NCI-H1105 (cell line): ENCODE measurements at places on chromosomes 13 and 19.

- no peak for DNase-seq
Measured at GRCh38 chr13:41645331-41645730, 188.0 kb downstream of the RGCC start.

- DNase-seq: no peak
Measured at GRCh38 chr13:42757678-42758420, 23.5 kb upstream of the FAM216B start.

DNA sequence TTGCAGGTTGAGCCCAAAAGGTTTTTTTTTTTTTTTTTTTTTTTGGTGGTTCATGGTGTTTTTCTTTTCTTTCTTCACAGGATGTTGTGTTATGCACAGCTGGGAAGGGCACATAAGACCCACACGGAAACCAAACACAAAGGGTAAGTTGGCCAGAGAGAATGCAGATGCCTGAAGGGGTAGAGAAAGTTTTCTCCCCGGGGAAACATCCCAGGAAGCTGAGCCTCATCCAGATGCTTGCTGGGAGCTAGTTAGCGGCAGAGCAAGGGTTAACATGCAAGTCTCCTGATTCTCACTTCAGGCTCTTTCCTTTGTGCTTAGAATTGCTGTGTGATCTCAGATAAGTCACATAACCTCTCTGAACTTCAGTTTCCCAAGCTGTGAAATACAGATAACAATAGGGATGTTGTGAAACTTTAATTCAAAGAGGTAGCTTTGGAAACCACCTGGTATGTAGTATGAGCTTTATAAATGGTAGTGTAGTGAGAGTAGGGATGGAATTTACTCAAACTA is 3.1 kb downstream of the ADGRE1 start:
- no peak for DNase-seq

GRCh38 chr13:79212064-79212619 is 193.9 kb downstream of the RBM26 start:
- peak; percentile 16 for DNase-seq

DNA sequence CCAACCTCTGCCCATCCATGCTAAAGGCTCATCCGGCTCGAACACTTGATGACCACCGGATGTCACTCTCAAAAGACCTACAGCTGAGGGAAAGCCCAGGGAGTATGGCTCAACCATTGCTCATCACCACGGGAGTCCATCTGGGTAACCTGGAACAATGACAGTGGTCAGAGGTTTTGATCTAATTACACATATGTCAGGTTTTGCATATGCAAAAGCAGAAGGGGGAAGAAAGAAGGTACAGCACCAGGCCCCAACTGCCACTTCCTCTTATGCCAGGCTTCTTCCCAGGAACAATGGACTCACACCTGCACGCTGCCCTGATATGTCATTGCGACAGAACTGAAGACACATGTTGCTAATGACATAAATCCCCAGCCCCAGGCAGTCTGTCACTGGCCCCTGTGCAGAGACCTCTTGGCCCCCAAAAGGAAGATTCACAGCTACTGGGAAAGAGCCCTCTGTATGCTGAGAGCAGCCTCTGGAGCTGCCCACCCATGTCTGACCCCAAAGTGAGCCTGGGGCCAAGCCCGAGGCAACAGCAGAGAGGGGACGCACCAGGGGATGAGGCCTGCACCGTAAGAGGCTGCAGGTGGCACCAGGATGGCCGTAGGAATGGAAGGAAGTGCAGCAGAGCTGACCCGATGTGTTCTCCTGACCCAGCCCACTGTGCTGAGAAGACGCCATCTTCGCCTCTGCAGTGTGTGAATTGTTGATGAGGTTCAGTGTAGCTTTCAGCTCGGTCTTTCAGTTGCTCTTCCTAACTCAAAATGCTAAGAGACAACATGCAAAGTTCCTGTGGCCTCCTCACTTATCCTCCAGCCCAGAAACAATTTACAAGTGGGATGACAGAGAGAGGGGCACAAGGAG is 26.3 kb downstream of the EPS15L1 start:
- no peak for DNase-seq

- DNase-seq: no peak
Measured at GRCh38 chr19:40625406-40626120, 24.4 kb downstream of the LTBP4 start.

GRCh38 chr19:37778613-37779126 is 716 bp downstream of the ZNF573 start:
- no peak for DNase-seq
